ENCODE measurements at places on chromosomes 3 and 15.

DNA sequence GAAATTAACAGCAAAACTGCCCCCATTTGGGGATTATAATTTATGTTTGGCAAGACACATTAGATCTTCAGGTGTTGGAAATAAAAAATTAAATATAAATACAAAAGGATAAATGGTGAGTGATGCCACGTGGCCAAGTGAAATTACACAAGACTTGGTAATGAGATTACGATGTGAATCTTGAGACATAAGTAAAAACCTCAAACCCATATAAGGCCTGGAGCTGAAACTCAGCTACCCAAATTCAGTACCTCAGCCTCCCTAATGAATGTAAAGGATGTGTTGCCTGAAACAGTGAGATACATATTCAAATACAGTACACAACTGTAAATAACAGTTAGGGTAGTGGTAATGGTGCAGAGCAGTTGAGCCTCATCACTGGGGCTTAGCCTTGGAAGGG is 1146.6 kb downstream of the OTOL1 start:
- no peak for DNase-seq

DNA sequence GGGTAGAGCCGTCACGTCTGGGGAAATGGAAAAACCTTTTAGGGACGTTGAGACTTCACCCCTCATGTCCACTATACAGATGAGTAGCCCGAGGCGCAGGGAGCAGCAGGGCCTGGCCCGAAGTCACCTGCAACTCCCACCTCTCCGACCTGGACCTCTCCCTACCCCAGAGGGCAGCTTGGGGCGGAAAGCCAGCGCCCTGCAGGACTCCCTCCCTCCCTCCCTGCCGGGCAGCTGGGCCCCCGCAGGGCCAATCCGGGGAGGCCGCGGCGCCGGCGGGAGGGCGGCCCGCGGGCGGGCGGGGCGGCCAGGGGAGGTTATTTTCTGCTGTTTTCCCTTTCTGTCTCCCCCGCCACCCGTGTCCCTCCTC is 2.0 kb downstream of the WNT7A start:
- DNase-seq = no peak

GRCh38 chr3:60781935-60782334 is 469.3 kb downstream of the FHIT start:
- DNase-seq = no peak

DNA sequence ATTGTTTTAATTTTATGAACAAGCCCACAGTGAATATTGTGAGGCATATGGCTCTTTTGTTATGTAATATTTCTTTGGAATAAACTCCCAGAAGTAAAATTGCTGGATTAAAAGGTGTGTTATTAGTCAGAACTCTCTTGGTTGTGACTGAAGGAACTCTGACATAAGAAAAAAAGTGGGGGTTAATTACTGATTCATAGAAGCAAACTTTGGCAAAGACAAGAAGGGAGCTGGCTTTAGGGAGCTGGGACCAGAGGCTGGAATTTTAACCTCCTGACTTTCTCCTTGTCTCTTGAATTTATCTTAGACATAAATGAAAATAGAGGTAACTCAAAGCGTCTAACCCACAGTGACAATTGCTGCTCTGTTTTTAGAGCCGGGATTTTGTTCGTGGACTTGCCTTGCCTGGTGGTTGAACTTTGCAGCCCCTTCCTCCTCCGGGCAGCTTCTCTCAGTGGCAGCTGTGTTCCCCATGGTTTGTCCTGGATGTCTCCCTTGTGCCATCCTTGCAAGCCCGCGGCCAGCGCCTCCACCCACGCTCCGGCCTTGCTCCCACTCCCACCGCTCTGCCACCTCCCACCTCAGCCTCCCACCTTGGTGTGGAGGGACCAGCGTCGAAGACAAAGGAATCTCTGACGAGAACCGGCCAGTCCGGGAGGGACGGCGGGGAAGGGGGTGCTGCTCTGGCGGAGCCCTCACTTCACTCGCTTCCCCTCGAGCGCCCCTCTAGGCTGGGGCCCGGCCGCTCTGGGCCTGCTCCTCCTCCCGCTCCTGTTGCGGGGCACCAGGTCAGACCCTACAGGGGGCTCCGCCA is 28.0 kb downstream of the ARHGAP31 start:
- no peak for DNase-seq

GRCh38 chr3:116939550-116939949 is 230.0 kb downstream of the TUSC7 start:
- DNase-seq = no peak

- peak; percentile 46 for DNase-seq
Measured at GRCh38 chr3:150545419-150546225, 674 bp downstream of the SERP1 start.

DNA sequence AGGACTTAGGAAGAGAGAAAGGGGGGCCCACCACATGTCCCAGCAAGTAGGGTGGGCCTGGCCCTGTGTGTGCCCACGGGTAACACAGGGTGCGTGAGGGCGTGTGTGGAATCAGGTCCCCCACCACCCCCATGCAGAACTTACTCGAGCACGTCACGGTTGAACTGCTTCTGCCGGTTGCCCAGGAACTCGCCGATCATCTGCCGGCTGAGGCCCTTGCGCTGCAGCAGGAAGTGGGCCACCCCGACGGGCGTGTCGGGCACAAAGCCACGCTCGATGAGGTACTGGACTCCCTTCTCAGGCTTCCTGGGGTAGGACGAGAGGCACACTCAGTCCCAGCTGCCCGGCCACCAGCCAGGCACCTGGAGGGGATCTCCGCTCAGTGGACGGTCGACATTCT is 83.1 kb upstream of the RPL32 start:
- DNase-seq = no peak

- DNase-seq = no peak
Measured at GRCh38 chr3:118587037-118587741, 447.5 kb downstream of the IGSF11 start.
